ENCODE measurements at places on chromosomes 4 and X.

GRCh38 chr4:141702472-141703182 is 66.2 kb downstream of the IL15 start:
- DNase-seq, result no peak

DNA sequence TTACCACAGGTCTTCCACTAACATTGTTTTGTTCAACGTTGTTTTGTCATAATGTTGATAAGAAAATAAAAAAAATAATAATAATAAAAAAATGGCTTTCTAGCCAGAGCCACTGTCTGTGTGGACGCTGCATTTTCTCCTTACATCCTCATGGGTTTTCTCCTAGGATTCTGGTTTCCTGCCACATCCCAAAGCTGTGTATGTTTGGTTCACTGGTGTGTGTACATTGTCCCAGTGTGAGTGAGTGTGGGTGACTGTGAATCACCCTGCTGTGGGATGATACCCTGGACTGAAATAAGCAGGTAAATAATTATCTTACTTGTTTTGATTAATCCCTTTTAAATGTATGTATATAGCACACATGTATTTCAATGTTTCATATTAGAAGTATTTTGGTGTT is 2154.4 kb upstream of the AGA start:
- DNase-seq, result no peak

- DNase-seq, result no peak
Observed at GRCh38 chrX:7059859-7060258, 87.7 kb upstream of the STS start.

DNA sequence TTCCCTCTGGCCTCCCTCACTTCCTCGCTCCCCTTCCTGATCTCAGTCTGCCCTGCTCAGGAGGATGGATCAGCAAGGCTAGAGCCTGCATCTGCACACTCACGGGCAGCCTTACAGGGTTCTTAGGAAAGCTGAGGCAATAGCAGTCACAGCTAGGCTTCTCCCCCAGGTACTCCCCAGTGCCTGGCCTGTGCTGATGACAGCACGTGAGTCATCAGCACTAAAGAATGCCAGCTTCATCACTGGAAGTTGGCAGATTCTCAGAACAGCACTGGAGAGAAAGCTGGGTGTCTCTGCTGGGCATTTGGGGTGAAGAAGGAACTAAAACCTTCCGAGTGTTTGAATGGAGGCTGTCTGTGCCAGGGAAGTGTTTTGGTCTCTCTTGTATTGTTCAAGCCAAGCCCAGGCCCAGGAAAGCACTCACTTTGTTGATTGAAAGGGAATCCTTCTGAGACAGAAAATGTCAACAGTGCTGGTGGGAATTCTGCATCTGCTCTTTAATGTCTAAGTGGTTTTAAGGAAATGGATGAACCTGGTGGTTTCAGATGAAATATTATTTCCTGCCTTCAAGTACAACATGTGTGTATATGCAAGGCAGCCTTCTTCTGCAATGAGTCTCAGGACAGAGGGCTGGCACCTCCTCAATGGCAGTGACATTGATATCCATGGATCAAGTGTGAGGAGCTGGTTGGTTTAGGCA is 73.0 kb upstream of the SCOC start:
- DNase-seq, result no peak

DNA sequence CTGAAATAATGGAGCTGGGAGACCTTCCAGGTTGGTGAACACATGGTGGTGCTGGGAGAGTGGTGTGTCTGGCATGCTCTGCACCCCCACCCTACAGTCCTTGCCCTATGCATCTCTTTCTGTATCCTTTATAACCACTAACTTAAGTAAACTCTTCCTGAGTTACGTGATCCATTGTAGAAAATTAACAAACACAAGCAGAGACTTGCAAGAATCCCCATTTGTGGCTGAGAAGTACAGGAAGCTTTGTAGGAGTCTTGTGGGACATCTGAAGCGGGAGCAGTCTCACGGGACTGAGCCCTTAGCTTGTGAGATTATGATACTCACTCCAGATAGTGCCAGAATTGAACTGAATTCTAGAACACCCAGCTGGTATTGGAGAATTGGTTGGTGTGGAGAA is 14.3 kb upstream of the FAM13A start:
- no peak for DNase-seq

- no peak for DNase-seq
Observed at GRCh38 chrX:117568238-117568637, 548.4 kb downstream of the KLHL13 start.

DNA sequence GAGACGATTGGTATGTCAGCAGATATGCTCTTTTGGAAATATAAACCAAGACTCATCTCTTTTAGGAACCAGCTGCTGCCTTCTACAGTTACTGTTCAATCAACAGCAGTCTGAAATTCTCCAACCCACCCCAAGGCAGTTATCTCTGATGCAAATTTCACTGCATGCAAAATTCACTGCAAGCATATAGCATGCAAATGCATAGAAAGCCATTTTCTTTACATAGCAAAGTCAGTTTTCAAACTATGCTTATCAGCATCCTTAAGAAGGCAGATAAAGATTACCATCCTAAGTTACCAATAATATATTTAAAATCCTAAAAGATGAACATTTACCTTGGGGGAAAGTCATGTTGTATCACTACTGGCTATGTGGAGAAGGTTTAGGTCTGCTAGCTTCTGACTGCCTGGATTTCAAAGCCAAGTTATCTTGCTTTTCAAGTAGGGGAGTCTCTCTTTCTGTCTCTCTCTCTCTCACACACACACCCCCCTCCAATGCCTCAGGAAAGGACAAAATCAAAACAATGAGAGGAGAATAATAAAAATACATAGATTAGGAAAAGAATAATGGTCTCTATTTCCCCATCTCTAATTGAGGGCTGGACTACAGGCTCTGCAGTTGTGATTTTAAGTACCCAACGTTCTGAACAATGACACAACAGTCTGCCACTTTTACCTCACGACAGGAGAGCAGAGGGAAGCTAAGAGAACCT is 1.5 kb downstream of the NMU start:
- no peak for DNase-seq
